Stimulated activated CD8-positive, alpha-beta memory T cell treated with anti-CD3 and anti-CD28 coated beads, Interleukin-4, amount 100 ng/mL, for 1 hour (primary cell): ENCODE measurements at places on chromosomes 12 and 14.

DNA sequence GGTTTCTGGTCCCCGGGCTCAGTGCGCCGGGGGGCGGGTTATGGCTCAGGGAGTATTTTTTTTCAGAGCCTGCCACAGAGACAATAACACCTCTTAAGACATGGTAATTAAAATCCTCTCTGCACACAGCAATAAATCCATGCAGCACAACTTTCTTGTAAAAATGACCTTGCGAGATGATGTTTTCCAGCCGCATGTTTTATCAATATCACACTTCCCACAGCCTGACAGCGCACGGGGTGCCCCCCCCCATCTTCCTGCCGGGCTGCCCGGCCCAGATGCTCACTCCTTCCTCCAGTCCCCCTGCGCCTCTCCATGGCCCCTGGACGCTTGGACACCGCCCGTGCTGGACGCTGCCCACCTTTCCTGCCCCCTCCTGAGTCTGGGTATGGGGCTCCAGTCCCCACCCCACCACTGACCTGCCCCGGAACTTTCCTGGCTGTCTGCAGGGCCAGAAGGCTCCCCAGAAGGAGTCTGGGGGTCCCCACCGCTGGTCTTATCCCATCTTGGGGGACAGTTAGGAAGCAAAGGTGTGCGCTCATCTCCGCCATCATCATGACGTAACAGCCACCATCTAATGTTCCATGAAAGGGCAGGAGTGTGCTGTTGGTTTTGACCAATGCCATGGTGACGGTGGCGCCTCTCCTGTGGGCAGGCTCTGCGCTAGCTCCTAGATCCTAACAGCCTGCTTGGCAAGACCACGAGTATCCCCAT, 182.9 kb downstream of the KIF26A start:
- no peak for DNase-seq

- no peak for DNase-seq
These were observed 11.7 kb upstream of the NGDN start for GRCh38 chr14:23457587-23458445.

GRCh38 chr14:75717729-75718128, 56.7 kb downstream of the TTLL5 start:
- no peak for DNase-seq

DNA sequence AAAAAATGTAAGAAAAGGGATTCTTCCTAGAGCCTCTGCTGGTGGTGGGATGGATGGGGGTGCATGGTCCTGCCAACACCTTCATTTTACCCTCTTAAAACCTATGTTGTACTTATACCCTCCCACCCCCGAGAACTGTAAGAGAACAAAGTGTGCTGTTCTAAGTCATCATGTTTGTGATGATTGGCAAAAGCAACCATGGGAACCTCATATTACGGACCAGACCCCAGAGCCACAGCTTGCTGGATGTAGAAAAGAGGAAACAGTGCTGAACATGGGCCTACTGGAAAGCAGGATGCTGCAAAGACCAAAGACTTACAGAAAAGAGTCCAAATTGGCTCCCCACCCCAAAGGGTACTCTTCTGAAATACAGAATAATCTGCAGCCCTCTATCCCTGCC, 311.2 kb downstream of the DUSP6 start:
- no peak for DNase-seq

GRCh38 chr12:18907728-18908127, 169.8 kb downstream of the CAPZA3 start:
- no peak for DNase-seq

- DNase-seq: no peak
These were observed 8.0 kb downstream of the GSG1 start for GRCh38 chr12:13095266-13095995.

DNA sequence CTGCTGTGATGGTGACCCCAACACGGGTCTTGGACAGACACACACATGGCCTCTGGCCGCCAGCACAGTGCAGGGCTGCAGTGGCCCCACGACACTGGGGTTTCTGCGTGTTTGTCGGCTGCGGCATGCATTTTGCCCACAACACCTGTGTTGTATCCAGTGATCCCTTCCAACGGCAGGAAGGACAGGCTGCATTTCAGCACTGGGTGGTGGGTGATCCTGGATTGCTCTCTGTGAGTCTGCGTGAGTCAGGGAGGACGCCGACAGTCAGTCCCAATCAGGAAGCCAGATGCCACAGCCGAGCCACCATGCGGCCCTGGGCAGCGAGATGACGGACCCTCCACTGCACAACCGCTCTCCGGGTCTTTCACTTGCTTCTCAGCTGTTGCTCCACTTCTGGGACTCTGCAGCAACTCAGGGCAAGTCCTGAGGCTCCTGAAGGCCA, 20.6 kb downstream of the LRTM2 start:
- no peak for DNase-seq

GRCh38 chr12:12983420-12984035, 16.5 kb downstream of the HEBP1 start:
- DNase-seq: no peak

GRCh38 chr12:31727192-31727591, 1.6 kb downstream of the AMN1 start:
- no peak for DNase-seq

DNA sequence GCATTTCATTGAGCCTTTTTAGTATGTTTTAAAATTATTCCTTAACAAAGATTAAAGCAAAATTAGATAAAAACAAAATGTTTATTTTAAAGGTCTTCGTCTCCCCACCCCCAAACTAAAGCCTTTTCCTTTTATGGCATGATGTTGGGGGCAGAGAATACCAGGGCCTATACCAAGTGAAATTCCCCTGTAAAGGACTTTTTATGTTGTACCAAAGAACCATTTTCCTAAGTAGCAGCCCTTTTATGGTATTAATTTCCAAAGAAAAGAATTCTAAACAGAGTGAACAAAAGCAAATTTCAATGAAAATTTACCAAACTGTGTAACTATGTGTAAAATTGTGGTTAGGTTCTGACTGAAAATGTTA, 71.9 kb upstream of the GNPNAT1 start:
- no peak for DNase-seq

DNA sequence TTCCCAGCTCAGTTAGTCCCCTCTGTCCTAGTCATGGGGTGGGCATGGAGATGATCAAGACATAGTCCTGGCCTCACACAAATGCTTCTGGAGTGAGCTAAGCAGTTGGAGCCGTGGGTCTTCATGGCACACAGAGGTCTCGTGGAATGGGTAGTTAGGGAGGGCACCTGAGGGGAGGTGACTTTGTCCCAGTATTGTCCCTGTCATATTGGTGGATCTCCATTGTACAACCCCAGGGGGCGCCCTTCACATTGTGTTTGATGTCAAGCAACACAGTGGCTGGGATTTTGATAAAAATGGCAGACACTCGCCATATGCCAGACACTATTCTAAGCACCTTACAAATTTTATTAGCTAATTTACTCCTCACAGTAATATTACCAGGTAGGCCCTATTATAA, 175.4 kb upstream of the LHX5 start:
- no peak for DNase-seq

DNA sequence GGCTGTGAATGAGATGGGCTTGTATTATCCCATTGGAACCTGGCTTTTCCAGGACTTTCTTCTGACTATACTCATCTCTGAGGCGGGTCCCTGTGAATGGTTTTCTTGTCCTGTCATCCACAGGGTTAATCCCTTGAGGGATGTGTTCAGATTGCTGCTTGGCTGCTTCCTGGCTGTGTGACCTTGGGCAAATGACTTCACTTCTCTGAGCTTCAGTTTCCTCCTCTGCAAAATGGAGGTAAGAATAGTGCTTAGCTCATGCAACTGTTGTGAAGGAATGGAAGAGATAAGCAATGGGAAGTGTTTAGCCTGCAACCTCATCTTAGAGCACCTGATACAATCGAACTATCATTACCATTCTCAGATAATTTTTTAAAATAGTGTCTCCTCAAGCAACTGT, 32.1 kb upstream of the PPP1CC start:
- no peak for DNase-seq

DNA sequence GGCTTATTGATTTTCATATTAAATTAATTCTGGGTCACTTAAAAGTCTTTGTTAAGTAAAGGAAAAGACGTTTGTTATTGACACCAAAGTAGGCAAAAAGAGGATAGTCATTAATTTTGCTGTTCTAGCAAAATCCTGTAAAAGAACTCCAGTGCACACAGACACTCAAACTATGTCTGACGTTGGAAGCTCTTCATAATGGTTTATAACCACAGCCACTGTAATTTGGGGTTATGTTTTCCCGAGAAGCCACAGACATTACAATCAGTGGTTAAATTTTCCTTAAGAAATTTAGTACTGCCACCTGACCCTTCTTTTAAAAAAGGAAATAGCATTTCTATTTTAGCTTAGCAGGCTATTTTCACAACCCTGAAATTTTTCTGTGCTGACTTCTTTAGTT, 267.5 kb downstream of the CCDC91 start:
- DNase-seq: no peak

- no peak for DNase-seq
These were observed 334.5 kb downstream of the IPO8 start for GRCh38 chr12:30361145-30361544.

DNA sequence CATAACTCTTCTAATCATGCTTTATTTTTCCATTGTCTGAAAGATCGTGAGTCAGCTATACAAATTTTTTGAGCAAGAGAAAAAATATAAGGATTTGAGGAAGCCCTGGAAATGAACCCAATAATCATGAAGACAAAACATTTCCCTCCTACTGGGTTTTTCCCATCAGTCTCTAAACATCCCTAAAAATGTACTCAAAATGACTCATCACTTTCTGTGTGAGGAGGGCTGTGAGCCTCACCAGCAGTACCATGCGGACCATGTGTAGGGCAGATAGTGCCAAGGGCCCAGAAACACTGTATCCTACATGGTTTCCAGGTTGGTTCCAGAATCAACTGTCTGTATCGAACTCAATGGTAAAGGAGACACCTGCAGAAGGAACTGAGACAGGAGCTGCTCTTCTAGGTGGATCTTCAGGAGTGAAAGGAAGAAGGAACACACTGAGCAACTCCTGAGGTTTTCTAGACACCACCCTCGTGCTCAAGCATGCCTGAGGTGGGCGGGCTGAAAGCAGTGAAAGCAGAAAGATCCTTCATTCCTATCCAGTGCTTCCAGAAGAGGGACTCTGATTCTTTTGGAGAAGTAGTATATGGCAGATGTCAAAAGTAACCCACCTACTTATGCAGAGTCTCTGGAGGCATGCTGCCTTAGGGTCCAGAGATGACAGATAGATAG, 48.6 kb upstream of the RHOJ start:
- DNase-seq: no peak

DNA sequence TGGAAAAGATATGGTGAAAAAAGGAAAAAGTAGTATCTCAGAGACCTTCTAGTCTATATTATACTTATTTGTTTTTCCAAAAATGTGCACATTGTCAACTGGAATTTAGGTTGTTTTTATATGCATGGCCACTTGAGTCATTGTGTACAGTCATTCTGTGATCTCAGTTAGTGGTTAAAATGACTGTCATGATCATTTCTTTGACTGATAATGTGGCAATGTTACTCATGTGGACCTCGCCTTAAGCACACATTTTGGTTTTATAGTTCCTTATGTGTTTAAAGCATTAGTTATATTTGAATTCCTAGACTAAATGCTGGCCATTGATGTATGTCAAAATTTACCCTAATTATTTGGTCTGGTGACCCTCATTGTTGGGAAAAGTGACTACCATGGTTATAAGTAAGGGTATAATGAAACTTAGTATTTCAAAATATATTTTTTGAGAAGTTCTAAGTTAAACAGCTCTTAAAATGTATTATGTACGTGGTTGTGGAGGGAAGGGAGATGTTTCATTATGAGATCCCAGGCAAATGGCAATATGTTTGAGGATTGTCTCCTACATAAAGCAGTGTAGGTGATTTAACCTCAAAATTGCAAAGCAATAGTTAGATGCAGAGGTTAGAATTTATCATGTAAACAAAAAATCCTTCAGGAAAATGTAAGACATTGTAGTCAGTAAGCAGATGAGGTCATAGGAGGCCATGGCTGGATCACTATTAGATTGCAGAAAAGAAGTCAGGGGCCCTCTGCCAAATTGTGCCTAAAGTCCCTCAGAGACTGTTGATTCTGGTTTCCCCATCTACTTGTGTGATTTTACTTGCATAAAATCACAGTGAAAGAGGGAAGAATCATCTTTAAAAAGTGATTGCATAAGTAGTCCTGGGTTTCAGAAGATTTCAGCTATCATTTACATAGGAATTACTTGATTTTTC, 17.5 kb downstream of the PNMA1 start:
- DNase-seq: no peak

DNA sequence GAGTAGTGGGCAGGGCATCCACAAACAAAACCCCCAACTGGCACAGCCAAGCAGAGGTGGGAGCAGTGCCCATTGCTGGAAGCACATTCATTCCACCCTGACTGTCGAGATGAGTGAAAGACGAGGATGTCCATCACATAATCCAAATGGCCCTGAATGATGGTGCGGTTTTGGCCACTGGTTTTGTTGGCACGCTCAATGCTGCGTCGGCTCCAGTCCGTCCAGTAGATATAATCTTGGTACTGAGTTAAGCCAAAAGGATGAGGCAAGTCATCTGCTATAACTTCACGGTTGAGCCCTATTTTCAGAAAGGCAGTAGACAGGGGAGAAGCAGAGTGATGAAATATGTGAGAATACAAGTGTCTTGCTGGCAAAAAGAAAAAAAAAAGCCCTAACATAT, 88.1 kb downstream of the BCL2L14 start:
- no peak for DNase-seq

DNA sequence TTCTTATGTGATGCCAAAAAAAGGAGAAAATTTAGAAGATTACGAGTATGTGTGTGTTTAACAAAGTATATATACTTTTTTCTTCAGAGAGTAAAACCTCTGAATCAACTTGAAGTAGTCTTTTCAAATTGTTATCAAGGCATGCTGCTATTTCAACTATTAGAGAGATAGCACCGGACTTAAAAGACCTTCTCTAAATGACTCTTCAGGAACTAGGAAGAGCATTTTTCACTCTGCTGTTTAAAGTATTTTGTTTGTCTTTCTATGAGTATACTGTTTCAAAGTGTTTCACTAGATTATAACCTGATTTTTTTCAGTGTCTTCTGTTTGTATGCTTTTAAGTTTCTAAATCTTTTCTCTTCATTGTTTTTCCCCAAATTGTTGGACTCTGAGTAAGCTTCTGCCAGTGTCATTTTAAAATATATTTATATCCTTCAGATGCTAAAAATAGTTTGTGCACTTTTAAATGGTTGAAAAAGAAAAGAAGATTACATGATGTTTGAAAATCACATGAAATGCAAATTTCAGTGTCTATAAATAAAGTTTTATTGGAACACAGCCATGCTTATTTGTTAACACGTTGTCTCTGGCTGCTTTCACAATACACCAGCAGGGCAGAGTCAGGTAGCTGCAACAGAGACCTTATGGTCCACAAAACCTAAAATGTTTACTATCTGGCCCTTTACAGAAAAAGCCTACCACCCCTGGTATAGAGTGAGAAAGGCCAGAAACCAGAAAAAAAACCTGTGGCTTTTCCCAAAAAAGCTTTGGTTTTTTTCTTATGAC, 21.3 kb downstream of the CRADD start:
- no peak for DNase-seq

DNA sequence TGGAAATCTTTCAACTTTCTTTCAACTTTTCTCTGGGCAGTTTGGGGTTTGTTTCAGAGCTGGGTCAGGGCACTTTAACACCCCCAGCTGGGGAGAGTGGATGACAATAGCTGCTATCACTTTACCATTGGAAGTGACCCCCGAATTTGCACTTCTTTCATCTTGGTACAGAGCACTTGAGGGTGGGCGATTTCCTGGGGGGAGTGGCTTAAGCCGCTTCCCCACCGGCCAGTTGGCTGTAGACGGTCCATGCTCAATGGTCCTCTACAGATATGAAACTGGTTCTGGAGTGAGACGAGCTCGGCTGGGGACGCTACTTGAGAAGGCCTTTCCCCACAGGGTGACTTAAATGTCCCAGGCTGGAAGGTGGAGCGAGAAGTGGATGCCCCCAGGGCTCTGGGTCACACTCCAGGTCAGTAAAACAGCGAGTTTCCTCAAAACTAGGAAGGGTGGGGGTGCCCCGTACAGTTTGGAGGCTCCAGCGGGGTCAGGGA, at the start of gene VRTN:
Gene VRTN, plus strand, starts transcription at position 231 of the 494 bp plus-strand sequence. CDS start 8,313 bp downstream, outside the sequence.
- no peak for DNase-seq
